AG04449 (cell line): ENCODE measurements at places on chromosomes 16 and 17.

GRCh38 chr17:76132574-76133338 is 8.3 kb downstream of the FOXJ1 start:
- DNase-seq = no peak

- no peak for DNase-seq
Measured at GRCh38 chr16:23823475-23824384, 12.1 kb upstream of the PRKCB start.

GRCh38 chr17:28390141-28390540 is 15.9 kb downstream of the SLC46A1 start:
- DNase-seq = no peak

DNA sequence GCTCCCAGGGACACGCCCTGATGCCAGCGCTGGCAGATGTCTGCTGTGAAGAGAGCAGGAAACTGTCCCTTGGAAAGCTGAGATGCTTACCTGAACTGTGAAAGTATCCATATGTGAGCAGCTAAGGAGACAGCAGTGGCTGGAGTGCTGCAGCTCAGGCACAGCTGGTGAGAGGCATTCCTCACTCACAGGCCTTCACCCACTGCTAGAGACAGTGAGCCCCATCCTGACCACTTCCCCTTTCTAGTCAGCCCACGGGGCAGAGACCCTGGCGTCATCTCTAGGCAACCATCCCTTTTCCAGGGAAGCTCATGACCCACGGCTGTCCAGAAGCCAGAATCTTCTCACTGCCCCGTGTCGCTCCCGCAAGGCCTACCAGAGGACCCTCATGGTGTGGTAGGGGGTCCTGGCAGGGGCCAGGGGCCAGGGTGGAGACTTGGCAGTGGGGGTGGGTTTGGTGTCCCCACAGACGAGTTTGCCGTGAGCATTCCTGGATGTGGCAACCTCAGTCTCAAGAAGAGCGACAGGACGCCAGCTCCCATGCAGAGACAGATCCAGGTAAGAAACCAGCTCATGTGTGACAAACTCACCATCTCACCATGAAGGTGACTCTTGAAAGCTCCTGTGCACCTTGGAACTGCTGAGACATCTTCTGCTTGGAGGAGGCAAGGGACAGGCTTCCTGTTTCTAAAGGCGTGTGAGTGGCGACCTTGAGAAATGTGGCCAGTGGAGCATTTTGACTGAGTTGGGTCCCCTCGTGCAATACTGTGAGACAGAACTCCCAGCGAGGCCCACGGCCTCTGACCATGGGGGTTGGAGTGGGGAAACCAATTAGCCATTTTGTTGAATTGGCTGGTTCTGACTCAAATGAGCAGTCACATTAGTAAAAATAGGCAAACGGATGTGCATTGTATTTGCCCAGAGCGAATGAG is at the start of gene SCIMP:
Gene SCIMP (minus strand): TSS at position 216 of the 932 bp plus-strand sequence. CDS start 105 bp downstream, at position 111.
- no peak for DNase-seq

DNA sequence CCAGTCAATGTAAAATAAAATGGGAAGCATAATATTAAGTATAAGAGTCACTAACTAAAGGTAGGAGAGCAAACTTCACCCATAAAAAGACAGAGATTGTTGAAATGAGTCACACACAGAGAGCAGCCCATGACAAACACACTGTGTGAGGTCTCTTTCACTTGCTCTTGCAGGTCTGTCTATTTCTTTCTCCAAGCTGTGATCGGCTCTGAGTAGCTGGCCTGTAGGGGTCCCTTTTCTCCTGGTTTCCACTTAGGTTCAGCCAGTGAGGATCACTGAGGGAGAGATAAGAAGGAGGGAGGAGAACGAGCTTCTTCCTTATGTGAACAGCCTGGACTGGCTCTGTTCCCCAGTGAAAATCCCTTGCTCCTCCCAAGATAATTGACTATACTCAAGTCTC is 133.7 kb upstream of the HS3ST3A1 start:
- DNase-seq = no peak

DNA sequence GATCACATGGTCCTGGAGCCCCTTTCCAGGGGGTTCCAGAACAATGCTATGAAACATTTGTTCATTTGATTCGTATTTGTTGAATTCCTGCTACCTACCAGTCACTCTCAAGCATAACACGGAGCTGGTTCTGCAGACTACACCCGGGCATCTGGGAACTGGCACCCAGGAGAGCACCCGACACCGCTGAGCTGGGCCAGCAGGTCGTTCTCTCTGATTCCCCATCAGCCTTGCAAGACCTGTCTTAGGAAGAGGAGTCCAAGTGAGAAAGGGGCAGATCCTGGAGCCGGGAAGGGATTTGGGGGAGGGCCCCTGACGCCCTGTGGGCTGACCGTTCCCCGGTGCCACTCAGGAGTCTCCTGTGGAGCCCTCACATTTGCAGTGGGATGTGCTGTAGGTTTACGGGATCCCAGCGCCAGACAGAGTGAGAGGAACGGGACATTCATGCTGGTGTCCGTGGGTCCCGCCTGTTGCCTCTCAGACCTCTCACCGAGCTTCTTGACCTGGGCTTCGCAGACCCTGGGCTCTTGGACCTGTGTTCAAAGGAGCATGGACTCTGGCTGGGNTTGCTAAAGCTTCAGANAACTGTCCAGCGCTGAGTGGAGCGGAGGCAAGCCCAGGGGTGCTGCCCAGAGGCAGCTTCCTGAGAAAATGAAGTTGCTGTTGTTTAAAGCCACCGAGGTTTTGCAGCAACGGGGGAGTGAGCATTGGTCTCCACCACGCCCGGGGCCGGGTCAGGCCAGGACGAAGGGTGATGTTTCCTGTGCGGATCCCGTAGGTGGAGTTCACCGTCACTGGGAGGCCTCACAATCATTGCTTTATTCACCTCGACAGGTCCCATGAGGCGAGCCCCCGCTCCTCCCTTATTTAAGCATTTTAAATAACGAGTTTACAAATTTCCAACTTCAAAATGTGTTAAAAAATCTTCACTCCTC is 49.2 kb downstream of the METRNL start:
- no peak for DNase-seq

GRCh38 chr16:23504076-23504452 is 6.2 kb downstream of the GGA2 start:
- DNase-seq = no peak

- no peak for DNase-seq
Measured at GRCh38 chr16:85947230-85948137, 48.5 kb downstream of the IRF8 start.

- no peak for DNase-seq
Measured at GRCh38 chr16:25014500-25015147, 545 bp downstream of the ARHGAP17 start.

DNA sequence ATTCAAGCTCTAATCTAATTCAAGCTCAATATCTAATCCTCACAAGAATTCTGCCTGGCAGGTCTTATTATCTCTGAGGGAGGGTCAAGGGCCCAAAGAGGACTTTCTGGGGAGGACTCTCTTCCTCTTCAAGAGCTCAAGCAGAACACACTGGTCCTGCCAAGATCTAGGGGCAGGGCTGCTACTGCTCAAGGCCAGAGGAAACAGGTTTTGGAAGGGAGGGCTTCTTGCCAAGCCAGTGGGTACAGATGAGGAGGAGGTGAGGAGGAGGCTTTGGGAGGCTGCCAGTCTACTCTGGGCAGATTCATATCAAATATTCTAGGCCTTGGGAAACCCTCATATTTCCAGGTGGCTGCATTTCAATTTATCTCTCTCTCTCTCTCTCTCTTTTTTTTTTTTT is 51.8 kb upstream of the IL34 start:
- no peak for DNase-seq

- no peak for DNase-seq
Measured at GRCh38 chr16:56828647-56829046, 36.4 kb upstream of the SLC12A3 start.

DNA sequence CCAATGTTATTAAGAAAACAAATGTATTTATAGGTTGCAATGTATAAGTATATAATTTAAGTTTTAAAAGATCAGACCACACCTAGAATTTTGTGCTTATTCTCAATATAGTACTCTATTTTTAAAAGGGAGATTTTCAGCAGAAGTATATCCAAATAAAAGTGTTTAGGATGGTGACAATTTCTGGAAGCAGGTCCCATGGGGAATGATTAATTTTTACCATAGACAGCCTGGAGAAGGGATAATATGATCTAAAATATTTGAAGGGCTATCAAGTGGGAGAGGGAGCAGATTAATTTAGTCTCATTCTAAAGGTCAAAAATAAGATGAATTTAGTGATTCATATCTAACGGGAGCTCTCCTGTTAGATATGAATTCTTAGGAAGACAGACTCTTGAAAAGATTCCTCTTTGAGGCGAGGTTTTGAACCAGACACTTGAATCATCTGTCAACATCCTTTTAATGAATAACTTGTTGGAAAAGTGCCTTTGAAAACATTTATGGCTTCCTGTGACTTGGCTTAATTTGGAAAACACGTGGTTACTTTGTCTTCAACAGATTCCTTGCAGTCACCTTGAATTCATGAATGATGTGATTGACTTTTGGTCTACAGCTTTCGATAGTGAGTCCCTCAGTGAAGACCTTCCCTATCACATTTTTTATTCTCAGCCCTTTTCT is 29.3 kb upstream of the SMIM36 start:
- DNase-seq = no peak

DNA sequence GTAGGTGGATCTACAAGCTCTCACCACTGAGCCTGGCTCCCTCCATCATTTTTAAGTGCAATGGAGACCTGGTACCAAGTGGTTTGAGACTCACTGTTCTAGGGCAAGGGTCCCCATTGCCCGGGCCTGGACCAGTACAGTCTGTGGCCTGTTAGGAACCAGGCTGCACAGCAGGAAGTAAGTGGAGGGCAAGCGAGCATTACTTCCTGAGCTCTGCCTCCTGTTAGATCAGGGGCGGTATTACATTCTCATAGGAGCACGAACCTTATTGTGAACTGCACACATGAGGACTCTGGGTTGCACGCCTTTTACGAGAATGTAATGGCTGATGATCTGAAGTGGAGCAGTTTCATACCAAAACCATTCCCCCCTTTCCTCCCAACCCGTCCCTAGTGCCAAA is 6.8 kb upstream of the ZNF594 start:
- no peak for DNase-seq
